ENCODE measurements at places on chromosomes 1 and 21.

- no peak for DNase-seq
Observed at GRCh38 chr1:157584503-157584902, 13.4 kb downstream of the FCRL4 start.

DNA sequence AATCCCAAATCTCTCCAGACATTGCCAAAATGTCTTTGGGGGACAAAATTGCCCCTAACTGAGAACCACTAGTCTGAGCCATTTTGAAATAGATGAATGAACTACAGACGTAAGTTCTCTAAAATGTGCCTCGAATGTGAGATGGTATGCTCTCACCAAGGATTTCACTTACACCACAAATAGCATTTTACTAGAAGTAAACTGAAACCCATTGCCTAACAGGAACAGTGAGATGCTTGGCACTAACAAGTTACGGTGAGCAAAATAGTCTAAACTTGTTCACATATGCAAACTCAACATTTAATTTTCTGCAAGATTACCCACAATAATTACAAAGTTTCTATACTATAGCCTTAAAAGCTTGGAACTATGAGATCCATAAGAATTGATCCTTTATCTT is 343.6 kb upstream of the ESRRG start:
- DNase-seq, result no peak

DNA sequence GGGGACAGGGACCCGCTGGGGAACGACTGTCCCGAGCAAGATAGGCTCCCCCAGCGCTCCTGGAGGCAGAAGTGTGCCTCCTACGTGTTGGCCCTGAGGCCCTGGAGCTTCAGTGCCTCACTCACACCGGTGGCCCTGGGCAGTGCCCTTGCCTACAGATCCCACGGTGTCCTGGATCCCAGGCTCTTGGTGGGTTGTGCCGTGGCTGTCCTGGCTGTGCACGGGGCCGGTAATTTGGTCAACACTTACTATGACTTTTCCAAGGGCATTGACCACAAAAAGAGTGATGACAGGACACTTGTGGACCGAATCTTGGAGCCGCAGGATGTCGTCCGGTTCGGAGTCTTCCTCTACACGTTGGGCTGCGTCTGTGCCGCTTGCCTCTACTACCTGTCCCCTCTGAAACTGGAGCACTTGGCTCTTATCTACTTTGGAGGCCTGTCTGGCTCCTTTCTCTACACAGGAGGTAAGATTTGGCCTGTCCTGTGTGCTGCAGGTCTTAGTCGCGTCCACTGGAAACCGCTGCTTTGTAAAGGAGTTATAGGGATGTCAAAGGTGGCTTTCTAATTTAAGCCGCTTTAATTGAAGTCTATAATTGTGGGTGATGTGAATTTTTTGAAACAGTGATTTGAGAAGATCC is 717 bp downstream of the UBIAD1 start:
- DNase-seq, result no peak

- DNase-seq, result no peak
Observed at GRCh38 chr1:204733869-204734596, 48.5 kb upstream of the LRRN2 start.

DNA sequence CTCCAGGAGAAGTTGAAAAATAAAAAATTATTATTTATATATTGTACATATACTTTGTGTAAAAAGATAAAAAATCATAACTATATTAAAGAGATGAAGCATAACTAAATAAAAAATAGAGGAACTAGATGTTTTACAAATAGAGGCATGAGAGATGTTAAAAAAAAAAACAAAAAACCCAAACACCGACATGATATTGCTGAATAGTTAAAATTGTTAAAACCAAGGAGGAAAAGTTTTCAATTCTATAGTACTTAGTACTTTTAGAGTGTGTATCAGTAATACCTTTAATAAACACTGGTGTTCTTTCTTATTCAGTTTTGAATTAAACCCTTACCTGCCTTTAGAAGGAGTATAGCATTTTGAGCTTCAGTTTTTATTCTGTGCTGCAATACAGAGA is 32.1 kb downstream of the BACH1 start:
- no peak for DNase-seq

GRCh38 chr1:110262846-110263631 is 52.9 kb downstream of the KCNC4 start:
- DNase-seq, result no peak

GRCh38 chr1:118948846-118949245 is 39.3 kb downstream of the TBX15 start:
- no peak for DNase-seq

DNA sequence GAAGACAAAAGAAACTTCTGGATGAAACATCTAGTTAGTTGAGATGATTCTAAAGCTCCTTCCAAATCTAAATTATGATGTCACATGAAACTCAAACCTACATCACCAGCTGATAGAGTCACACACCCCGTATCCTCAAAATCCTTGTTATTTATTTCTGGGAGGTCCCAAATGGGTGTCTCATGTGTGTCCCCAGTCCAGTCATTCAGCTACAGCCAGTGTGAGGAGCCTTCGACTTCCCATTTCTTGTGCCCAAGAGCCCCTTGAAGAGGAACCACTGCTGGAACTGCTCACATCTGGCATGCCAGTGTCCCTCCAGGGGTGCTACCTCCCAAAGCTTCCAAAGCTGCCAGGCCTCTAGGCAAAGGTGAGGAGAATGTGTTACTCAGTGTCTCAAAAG is 32.5 kb upstream of the KCNA3 start:
- DNase-seq, result no peak

GRCh38 chr1:45340816-45341466 is 701 bp upstream of the MUTYH start:
- DNase-seq, result no peak

DNA sequence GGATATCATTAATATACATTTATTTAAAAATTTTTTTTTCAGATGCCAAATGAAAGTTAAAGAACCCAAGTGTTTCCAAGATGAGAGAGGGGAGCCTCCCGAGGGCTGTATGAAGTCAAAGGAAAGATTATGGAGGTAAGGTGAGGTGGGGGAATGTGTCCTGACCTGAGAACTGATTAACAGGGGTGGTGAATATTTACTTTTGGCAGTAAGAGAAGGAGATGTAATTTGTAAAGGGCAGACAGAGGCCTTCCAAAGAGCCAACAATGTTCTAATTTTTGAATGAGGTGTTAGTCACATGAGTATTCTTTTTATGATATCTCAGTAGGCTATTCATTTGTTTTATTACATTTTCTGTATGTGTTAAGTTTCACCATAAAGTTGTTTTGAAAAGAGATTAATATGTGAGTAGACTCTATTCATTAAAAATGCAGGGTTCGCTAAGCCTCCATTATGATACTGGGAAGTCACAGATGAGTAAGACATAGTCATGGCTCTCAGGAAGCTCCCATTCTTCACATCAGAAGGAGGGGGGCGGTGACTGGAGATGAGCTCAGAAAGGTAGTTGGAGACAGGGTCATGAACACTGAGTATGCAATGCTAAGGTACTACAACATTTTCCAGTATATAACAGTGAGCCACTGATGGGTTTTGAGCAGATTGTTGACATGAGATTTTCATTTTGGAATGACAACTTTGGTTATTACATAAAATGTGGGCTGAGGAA is 62.4 kb upstream of the TNFSF18 start:
- DNase-seq, result no peak

GRCh38 chr1:9211291-9211811 is 23.2 kb upstream of the H6PD start:
- DNase-seq, result no peak

DNA sequence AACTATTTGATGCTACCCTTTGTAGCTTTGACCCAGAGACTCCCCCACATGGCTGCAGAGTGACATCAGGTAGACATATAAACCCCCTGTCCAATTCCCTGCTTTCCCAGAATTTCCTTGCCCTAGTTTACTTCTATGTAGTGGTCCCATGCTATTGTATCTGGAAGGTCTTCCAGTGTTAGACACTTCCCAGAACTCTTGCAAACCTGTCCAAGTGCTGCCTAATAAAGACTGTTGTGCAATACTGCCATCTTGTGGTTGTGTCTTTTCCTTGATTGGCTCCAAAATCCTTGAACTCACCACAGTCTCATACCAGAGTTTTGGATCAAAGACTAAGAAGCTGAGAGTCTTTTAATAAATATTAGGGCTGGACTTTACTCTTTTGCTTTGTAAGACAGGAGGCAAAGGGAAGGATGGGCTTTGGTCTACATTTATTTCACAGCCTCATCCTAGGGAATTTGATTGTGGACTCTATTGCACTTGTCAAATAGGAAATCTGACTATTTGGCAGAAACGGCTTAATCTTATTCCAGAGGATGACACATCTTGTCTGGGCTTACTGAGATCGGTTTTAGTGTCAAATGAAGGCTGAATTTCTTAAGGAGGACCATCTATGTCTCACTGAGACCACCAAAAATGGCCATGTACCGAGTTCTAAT is 169.9 kb downstream of the LRRC7 start:
- no peak for DNase-seq

- DNase-seq, result no peak
Observed at GRCh38 chr21:46650476-46651098, 15.1 kb downstream of the PRMT2 start.

GRCh38 chr1:229325401-229325800 is 17.4 kb downstream of the CCSAP start:
- no peak for DNase-seq

DNA sequence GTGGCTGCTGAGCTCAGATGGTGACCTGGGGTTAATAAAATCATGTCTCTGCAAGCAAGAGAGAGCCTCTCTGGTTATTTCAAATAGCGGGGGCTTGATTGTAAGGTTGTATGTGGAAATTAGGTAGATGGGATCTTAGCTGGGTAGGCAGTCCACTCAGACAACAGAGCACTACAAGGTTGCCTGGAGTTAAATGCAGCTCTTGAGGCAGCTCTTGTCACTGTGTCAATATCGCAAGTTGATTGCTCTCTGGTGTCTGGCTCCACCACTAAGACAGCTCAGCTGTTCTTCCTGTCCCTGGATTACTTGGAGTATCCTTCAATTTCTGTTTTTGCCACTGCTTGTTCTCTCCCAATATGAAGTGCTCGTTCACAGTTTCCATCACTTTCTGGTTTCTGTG is 93.8 kb downstream of the C21orf91 start:
- no peak for DNase-seq

DNA sequence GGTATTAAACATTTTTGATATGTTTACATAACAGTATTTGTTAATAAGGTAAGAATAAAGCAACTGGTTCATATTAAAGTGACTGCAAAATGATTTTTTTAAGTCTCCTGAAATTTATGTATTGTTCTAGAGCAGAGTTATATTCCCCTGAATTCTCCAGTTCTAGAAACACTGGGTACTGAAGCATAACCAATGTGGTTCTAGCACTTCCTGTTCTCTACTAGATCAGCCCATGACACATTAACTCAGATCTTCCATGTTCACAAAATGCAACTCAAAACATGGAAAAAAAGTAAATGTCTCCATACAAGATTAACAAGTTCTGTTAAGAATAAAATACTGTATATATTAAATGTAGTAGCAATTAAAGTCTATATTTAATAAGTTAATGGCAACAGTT is 3.9 kb downstream of the NEGR1 start:
- DNase-seq, result no peak

GRCh38 chr1:234769986-234770795 is 160.2 kb upstream of the IRF2BP2 start:
- DNase-seq, result no peak

DNA sequence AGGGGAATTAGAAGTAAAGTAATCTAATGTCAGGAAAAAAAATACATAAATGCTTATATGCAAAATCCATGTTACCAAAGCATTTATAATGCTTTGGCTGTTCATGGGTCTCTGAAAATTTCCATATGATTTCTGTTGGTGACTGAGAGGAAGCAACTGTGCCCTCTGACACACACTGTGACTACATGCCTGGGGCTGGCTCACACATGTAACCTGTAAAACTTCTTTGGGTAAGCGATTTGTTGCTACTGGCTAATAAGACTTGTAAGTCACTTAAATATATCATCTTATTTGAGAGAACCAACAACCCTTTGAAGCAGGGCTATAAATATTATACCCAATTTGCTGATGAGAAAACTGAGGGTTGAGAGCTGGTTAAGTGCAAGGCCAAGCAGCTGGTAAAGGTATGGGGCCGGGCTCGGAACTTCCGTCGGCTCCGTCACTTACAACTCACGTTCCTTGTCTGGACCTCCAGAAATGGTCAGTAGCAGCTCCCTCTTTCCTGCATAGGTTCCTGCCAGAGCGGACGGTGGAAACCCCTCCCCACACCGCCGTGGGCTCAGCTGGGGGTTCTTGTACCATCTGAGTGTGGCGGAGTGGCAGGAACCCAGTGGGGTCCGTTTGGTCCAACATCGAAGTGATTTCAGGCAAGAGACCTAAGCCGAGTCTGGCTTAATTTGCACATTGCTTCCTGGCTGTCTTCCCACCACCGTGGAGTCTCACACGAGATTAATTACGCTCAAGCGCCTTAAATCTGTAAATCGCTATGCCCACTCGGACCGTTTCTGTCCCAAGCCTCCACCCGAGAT is 714 bp downstream of the DFFA start:
- DNase-seq, result no peak
